ENCODE measurements at places on chromosomes 11 and 22.

DNA sequence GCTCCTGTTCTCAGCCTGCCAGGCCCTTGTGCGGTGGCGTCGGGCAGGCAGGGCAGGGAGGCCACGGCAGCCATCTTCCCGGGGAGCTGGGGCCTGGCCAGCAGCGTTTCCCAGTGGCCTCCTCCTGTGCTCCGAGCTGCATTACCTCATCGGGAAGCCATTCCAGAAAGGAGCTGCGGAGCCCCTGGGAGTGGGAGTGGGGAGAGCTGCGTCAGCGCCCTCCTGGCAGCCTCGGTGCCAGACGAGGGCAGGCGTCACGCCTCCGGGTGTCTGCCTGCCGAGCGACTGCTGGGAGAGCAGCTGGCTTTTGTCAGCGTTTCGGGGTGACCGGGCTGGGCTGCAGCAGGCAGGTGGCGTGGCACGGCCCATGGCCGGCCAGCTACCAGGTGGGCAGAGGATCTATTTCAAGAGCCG lies 30.9 kb upstream of the WNT7B start:
- DNase-seq: no peak

DNA sequence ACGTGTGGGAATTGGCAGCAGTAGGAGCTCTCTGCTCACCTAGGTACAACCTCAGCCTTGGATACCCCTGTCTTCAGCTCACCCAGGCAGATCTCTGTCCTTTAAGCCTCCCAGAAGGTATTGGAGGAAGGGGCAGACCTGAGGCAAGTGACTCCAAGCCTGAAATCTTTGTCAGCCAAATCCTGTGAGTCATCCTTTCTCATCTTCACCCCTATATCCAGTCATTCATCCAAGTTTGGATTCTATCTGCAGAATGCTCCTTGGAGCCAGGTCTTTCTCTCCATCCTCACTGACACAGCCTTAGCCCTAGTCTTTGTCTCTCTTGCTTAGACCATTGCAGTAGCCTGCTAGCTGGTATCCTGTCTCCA lies 10.4 kb upstream of the THY1 start:
- DNase-seq: no peak

- no peak for DNase-seq
Observed at GRCh38 chr22:17888855-17889254, 114.6 kb upstream of the BID start.

- DNase-seq: no peak
Observed at GRCh38 chr11:92087725-92088537, 136.7 kb upstream of the FAT3 start.

GRCh38 chr11:59336931-59337330 lies 21.8 kb upstream of the OR5AN1 start:
- DNase-seq: no peak

- no peak for DNase-seq
Observed at GRCh38 chr11:133654630-133655212, 122.4 kb upstream of the OPCML start.

- DNase-seq: no peak
Observed at GRCh38 chr11:44229098-44229497, 80.8 kb downstream of the ALX4 start.

DNA sequence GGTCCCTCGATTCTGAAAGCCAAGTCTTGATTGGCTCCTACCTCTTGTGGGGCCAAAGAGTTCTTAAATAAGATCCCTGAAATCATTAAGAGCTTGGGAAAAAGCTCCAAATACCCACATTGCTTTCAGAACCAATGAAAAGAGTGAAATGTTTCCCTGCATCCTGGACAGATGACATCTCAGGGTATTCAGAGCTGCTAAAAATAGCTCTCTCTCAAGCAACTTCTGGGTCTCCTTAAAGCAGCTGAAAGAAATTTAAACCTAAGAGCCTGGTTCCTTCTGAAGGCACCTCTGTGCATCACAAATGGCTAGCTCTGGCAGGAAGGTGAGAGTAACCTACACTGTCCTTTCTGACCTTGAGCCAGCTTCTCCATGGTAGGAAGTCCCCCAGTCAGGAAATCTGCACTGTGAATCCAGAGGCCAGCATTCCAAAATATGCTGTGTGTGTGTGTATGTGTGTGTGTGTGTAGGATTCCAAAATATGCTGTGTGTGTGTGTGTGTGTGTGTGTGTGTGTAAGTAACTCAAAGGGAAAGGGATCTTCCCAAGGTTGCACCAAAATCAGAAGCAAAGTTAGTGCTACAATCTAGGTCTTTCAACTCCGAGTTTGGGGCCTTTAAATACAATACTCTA lies 50.1 kb downstream of the RELT start:
- DNase-seq: no peak

DNA sequence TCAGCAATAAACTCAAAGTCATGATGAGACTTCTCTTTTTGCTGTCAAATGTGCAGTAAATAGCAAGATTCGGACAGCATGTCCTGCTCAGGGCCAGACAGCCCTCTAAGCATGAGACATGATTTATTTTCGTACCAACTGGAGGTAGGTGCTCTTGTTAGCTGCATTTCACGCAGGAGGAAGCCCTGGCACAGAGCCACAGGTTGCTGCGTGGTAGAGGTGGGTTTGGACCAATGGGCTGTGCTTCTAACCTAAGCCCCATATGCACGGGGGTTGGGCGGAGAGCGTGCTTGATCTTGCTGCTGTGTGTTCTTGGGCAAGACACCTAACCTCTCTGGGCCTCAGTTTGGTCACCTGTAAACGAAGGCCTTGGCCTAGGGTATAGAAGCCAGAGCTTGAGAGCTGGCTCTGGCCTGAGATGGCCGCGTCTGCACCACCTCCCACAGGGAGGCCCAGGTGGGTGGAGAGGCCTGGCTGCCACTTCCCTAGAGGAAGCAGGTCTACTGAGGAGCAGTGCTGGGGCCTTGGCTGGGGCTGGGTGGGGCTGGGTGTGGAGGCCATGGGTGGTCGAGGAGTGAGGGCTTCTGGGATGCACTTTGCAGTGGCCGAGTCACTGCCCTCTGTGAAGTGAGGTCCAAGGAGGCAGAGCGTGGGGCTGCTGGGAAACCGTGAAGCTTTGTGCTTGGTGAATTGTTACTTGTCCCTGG lies 38.5 kb upstream of the GRAMD4 start:
- DNase-seq: no peak

DNA sequence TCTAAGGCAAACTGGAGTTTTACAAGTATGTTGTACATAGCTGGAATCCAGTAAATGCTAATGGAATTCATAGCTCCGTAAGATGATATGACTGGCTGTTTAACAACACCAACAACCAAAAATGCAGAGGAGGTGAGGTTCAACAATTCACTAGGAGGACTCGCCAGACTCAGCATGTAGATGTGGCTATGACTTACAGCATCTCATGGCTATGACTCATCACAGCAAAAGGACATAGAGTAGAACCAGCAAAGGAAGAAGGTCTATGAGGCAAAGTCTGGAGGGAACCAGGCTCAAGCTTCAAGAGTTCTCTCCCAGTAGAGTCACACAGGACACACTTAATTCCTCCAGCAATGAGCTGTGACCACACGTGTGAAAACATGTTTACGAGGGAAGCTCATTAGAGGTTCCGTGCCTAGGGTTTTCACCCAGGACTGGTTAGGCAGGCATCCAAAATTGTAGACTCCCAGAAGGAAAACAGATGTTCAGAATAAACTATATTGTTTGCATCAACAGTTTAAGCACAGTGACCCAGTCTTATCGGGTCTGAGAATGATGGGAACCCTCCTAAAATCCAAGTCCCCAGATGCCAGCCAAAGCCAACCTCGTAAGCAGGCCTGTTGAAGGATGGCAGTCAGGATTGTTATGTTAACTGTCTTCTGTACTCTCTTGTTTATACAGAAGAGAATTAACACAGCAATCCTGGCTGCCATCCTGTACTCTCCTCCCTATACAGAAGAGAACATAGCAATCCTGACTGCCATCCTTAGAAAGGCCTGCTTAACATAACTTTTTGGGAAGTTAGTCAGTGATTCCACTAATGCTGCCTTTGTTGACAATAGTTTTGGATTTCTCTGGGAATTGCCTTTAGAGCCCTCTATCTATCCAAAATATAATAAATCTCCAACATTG lies 116.6 kb downstream of the LARGE1 start:
- DNase-seq: no peak

GRCh38 chr11:92698742-92699141 lies 270.7 kb upstream of the MTNR1B start:
- no peak for DNase-seq

DNA sequence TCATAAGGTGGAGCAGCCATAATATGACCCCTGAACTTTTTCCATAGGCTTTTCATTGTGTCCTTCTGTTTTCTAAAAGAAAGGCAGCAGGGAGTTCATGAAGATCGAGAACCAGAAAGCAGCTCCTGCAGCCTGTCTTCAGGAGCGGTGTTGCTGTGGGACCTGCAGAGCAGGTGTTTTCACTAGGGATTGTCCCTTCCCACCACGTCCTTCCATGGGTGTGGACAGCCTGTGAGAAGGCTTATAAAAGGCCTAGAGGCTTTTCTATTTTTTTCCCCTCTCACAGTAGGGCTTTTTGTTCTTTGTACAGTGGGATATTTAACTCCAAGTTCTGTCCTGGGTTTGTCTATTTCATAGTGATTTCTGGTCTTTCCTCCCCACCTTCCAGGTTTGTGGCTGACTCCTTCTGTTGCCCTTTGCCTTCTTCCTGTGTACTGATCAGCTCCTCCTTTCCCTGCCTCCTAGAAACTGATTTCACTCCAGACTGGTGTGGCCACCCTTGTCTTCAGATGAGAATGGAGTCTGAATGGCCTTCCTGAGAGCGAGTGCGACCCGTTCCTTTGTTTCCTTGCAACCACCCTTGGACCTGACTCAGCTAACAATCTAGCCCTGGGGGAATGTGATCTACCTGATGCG lies 10.1 kb downstream of the MRPL16 start:
- DNase-seq: no peak

DNA sequence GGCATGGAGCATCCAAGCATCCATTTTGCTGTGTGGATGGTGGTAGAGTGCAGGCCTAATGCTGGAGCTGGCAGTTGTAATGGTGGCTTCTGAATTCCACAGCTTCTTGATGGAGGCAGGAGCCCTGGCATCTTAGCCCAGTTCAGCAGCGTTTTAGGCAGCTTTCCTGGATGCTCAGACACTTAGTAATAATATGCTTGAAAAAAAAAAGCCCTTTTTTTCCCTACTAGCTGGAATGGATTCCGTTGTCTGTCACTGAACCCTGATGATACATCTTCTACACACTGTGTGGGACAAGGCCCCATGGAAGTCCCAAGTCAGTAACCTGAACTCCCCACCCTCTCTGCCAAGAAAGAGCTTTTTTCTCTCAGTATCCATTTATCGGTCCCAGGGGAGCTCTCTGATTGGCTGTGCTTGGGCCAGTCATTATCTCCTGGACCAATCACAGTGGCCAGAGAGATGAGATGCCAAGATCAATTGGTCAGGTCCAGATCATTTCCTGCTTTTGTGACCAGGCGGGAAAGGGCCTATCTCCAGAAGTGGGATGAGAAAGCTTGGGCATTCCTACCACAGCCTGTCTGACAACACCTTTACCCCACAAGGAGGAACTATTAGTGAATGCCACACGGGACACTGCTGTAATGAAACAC lies 34.2 kb downstream of the MCM5 start:
- DNase-seq: no peak

All from effector CD8-positive, alpha-beta T cell (primary cell).